ENCODE measurements at places on chromosomes 11 and 22.

- no peak for DNase-seq
These were observed 31.7 kb downstream of the PAX6 start for GRCh38 chr11:31779374-31779791.

- no peak for DNase-seq
These were observed 2.6 kb downstream of the NPTXR start for GRCh38 chr22:38841211-38841610.

- peak; percentile 84 for DNase-seq
These were observed 2.5 kb upstream of the NPAS4 start for GRCh38 chr11:66418168-66418985.

DNA sequence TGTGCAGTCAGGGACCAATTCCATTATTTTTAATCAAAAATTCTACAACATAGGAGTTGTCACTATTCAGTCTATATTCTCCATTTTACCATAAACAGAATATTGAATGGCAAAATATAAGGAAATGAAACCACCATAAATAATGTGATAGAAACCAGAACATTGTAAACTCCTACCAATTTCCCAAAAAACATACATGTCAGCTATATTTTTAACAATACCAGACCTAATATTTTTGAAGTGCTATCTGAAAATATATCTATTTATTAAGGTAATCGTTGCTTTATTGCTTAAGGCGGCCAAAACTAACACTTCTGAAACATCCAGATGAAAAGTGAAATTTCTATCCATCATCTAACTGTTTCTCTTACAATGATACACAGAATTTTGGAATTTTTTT lies 123.0 kb upstream of the C11orf58 start:
- no peak for DNase-seq

GRCh38 chr11:128318856-128319474 lies 268.4 kb downstream of the ETS1 start:
- DNase-seq, result no peak

- no peak for DNase-seq
These were observed 27.0 kb downstream of the SGSM3 start for GRCh38 chr22:40397396-40397795.

DNA sequence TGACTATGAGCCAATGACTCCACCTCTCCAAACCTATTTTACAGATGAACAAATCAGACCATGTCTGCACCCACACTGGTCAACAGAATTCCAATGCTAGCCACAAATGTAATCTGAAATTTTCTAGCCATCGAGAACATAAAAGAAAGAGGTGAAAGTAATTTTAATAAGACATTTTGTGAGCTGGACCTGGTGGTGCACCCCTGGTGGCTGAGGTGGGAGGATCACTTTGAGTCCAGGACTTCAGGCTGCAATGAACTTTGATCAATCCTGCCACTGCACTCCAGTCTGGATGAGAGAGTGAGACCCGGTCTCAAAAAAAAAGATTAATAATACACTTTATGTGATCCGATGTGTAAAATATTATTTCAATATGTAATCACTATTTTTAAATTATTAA lies 9.4 kb upstream of the RNF185 start:
- DNase-seq, result no peak

GRCh38 chr11:60948250-60948649 lies 3.7 kb downstream of the SLC15A3 start:
- DNase-seq, result no peak

GRCh38 chr11:4187055-4187988 lies 92.7 kb downstream of the RRM1 start:
- DNase-seq, result peak; percentile 71

DNA sequence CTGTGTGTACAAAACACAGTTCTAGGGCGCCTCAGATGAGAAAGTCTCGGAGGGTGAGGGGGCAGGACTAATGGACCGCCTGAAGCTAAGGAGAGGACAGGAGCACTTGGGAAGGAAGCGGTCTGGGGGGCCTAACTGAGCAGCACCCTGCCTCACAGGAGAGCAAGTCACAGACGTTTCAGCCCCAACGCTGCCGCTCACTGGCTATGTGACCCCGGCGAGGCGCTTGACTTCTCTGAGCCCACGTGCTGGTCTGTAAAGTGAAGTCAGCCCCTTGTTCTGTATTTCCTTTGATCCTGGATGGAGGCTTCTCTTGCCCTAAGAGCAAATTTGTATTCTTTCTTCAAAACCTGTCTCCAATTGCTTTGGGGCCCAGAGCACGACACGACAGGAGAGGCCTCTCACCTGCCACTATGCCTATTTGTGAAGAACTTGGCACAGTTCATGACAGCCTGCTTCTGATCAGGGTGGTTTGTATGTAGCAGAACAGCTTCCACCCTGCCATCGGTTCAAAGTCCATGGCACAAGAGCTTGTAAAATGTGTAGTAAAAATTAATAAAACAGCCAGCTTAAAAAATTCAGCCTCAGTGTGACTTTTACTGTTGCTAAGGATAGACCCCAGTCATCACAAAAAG lies 59.1 kb downstream of the WNT11 start:
- DNase-seq, result no peak

- DNase-seq, result no peak
These were observed 963.4 kb upstream of the CCDC90B start for GRCh38 chr11:84249344-84250135.

DNA sequence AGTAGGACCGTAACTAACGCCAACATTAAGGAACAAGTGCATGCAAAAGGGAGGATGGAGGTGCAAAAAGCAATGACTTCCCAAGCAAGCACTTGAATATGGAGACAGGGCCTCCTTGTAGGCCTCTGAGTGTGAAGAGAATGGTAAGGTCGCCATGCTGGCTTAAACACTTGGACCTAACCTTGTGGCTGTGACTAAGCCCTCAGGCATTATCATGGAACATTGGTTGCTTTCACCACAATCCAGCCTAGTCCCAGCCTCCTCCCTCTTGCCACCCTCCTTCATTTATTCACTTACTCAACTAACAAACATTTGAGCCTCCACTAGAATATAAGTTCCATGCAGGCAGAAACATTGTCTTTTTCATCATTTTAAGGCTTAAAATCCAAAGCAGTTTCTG lies 11.9 kb upstream of the SYTL2 start:
- DNase-seq, result no peak

DNA sequence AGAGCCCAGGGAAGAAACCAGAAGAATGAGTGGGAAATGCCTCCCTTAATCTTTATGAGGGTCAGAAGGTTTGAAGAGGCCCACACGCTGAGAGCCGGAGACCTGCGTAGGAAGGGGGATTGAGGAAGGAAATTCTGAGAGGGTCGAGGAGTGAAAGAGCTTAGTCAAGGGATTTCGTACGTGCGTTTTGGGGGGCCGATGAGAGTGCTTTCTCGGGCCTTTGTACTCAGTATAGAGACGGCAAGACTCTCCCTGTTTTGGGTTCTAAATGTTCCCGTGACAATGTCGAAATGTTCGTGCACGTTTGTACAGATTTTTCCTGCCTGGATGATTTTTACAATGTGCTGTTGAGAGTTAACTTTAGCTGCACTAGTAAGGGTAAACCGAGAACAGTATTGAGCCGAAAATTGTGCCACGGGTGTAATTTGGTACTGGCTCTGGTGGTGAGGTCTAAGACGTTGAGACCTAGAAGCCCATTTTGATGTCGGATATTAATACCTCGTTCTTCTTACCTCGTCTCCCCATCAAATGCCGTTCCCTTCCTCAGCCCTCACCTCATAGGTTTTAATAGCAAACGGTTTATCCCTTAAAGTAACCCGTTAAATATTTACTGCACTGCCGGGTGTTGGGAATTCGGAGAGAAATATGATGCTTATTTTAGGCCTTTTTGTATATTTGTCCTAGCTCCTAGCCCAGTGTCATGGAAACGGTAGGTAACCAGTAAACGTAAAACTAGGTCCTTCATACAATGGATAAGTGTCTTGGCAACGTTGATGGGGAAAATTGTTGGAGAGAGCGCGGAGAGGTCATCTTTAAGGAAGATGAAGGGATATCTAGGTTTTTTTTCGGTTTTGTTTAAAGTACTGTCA lies 734 bp downstream of the C11orf58 start:
- no peak for DNase-seq

DNA sequence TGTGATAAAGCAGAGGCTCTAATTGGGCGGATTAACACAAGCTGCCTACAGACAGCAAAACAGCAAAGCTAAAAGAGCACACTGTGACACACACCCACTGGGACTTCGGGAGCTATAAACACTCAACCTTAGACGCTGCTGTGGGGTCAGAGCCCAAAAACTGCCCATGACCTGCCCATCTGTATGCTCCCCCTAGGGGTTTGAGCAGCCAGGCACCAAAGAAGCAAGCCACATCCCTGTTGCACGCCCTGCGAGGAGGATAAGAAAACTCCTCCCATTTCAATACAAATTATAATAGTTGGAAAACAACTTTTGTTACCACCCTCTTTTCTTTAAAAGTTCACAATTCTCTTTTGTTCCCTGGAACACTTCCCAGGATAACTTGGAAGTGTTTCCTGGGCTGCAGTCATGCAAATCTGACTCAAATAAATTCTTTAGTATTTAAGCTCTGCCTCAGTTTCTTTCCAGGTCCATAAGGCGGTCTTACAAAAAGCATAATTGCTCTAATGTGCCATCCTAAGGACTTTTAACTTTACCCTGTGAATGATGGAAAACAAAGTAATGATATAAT lies 86.4 kb downstream of the DLG2 start:
- no peak for DNase-seq

DNA sequence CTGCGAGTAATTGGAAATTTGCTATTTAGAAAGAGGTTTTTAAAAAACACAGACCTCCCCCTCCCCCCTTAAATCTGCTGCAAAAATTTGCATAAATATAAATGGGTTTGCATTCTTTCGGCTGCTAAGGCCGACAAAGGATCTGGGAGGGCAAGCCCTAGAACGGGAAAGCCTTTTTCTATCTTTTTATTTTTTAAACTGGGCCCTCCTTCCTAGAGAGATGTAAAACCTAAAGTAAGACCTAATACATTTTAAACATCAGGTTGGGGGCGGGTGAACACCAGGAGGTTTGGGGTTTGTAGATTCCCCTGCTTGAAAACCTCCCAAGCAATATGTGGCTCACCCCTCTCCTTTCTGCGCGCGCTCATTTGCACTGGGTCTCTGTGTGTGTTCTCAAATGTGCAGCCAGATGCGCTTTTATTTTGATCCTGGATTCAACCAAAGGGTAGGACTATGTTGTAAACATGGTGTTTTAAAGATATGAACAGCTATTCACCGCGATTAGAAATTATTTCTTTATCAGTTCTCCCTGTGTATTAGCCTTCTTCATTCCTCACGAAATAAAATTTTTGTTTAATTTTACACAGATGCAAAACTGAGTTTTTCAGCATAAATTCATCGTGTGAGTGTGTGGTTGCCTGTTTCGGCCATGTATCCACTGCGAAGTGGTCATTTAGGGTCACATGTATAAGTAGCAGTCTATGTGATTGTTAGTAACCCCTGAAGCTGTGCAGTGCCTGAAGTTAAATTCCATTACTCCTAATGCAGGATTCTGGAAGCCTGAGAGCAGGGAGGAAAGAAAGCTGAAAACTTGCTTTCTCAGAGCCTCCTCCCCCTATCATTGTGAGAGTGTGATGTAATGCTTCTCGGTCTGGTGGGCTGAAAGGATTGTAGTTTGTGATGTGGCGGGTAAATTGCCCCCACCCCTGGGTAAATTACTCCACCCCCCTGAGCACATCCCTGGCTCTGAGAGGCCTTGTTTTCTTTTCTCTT lies 988 bp downstream of the TNRC6B start:
- DNase-seq, result no peak

GRCh38 chr11:112748713-112749543 lies 212.3 kb upstream of the NCAM1 start:
- DNase-seq, result no peak

DNA sequence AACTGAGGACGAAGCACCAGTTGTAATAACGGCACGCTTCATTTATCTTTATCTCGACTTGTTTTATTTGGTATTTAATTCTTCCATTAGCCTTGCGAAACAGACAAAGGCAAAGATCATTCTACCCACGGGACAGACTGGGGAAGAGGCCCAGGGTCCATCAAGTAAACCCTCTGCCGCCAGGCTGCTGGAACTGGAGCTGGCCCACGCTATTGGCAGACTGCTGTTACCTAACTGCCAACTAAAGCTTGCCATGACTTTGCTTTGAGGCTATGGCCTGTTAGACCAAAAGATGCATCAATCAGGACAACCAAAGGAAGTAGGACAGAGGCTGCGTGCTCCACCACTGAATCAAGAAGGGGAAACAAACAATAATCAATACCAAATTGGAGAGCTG lies 780 bp upstream of the TMEM218 start:
- no peak for DNase-seq

- DNase-seq, result no peak
These were observed 106.4 kb downstream of the TRAF6 start for GRCh38 chr11:36403661-36404060.

DNA sequence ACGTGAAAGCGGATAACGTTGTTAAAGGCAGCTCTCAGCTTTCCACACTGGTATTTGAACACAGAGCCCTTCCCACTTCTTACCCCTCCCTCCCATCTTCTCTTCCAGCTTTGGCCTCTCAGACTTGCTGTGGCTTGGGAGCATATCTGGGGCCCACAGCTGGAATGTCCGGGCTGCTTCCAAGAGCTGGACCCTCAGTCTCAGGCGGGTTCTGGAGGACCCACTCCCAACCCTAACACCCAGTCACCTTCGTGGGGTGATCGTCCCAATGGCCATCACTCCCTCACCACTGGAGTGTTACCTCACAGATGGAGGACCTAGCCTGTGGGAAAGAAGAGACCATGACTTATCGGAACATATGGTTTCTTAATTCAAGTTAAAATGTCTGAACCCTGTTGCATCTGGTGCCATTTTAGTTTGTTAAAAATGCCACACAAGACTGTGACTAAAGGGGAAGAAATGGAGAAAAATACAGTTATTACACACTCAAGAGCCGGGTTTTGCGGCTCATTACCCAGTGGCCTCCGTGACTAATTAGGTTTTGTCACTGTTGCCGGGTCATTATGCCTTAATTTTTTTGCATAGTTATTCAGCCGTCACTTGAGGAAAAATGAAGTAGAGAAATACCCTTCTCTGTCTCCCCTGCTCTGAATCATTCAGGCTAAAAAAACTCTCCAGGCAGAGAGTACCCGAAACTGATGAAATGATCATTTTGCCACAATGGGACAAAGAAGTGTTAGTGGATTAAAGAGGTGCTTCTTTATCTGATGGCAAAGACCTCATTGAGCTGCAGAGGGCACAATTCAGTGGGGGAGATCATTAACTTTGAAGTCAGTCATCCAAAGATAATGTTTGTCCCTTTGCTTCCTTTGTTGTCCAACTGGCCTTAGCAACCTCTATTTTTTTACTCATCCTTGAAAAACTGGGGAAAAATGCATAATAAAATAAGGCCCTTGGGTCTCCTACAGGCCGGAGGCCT lies 87.2 kb upstream of the HTATIP2 start:
- no peak for DNase-seq

- no peak for DNase-seq
These were observed 90.8 kb upstream of the CLDN5 start for GRCh38 chr22:19615001-19615461.

- DNase-seq, result no peak
These were observed 105.9 kb upstream of the BDNF start for GRCh38 chr11:27806122-27806521.

DNA sequence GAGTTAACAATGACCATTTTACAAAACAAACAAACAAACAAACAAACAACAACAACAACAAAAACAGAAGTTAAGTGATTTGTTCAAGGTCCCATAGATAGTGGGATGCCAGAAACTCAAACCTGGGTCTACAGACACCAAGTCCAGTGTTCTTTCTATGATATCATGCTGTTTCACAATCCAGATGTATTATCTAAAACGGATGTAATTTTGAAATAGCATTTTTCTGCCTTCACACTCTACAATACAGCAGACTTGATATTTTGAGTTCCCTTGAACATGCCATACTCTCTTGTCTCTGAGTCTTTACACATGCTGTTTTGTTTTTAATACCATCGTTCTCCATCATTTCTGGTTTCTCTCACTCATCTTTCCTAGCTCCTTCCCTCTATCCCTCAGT lies 104.5 kb downstream of the RELT start:
- no peak for DNase-seq
